Activated naive CD4-positive, alpha-beta T cell treated with anti-CD3 and anti-CD28 coated beads, Interleukin-2, amount 50 U/mL, for 16 hours (primary cell): ENCODE measurements at places on chromosomes 13 and 19.

- no peak for DNase-seq
Observed at GRCh38 chr13:95920485-95920884, 132.7 kb downstream of the UGGT2 start.

GRCh38 chr13:75661443-75661842, 25.3 kb downstream of the LMO7 start:
- DNase-seq, result no peak

GRCh38 chr13:21435687-21436151, 23.4 kb downstream of the ZDHHC20 start:
- DNase-seq, result no peak

- no peak for DNase-seq
Observed at GRCh38 chr13:21310220-21310619, 133.8 kb downstream of the MRPL57 start.

DNA sequence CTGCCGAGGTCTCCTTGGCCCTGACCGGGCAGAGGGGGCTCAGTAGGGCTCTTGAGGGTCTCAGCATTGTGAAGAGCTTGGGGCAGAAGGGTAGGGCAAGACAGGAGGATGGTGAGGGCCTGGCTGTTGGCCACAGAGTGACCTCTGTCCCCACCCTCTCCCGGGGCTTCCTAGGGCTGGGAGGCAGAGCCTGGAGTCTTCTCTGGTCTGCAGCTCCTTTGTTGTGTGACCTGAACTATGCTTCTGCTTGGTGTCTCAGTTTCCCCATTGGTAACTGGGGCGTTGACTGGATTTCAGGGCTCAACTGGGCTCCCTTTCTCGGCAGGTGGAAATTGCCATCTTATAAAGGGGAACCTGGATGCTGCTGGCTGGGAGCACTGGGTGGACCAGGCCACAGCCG, 30.1 kb upstream of the PEPD start:
- no peak for DNase-seq

DNA sequence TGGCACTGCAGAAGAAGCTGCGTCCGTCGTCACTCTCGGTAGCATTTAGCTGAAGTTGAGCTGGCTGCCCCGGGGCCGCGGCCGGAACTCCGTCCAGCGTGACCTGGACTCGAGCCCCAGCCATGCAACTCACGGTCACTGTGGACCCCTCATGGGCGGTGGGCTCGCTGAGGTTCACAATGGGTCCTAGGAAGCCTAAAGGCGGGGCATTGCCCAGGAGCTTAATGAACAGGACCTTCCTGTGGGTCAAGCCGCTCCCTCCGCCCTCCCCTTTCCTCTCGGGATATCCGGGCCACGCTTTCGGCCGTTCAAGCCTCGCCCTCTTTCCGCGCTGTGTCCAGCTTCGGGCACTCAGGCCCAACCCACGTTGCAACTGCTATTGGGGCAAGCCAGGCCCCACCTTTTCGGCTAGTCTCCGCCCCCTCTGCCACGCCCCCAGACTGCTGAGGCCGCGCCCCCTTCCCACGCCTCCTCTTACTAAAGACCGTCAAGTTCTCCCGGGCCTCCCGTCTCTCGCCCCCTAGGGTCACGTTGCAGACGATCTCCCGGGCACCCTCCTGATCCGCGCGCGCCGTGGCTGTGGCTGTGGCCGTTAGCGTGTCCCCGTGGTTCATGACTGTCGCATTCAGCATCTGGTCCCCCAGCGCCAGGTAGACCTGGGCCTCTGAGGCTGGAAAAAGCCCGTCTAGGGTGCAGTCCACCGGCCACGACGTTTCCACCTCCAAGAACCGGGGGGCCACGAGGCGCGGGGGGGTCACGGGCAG, 1.4 kb upstream of the RAVER1 start:
- peak; percentile 49 for DNase-seq

- DNase-seq, result no peak
Observed at GRCh38 chr19:46303691-46304397, 7.0 kb downstream of the HIF3A start.

DNA sequence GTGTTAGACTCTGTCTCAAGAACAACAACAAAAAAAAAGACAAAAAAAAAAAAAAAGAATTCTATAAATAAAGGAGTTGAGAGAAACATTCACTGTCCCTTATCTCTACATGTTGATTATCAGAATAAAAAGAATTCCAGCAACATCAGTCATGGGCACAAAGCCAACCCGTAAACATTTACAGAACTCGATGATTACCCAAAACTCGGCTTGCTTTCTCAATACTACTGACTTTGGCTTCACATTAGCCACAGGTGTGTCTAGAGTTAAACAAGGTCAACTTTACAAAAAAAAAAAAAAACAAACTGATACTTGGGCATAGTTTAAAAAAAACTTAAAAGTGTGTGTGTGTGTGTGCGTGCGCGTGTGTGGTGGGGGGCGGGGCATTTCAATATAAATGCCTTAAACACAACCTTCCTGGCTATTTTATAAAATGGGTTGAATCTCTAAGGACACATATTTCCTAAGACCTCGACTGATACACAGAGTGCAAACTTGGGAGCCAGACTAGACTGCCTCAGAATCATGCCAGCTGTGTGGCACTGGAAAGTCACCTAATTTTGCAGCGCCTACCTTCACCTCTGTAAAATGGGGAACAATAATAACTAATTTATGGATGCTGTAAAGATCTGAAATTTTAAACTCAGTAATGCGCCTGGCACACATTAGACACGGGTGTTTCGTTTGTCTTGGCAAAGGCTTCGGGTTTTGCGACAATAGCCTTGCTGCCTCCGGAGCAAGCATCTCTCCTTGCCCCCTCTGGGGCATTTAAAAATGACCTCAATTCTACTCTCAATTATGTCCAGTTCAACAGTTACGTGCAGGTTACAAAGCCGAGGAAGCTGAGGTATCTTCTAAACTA, 922 bp downstream of the EBPL start:
- DNase-seq, result no peak
